ENCODE measurements at places on chromosomes 4 and X.

GRCh38 chr4:113469023-113469390 is 292.5 kb downstream of the CAMK2D start:
- DNase-seq = peak; percentile 38

GRCh38 chr4:115851918-115852766 is 738.7 kb upstream of the NDST4 start:
- DNase-seq = no peak

DNA sequence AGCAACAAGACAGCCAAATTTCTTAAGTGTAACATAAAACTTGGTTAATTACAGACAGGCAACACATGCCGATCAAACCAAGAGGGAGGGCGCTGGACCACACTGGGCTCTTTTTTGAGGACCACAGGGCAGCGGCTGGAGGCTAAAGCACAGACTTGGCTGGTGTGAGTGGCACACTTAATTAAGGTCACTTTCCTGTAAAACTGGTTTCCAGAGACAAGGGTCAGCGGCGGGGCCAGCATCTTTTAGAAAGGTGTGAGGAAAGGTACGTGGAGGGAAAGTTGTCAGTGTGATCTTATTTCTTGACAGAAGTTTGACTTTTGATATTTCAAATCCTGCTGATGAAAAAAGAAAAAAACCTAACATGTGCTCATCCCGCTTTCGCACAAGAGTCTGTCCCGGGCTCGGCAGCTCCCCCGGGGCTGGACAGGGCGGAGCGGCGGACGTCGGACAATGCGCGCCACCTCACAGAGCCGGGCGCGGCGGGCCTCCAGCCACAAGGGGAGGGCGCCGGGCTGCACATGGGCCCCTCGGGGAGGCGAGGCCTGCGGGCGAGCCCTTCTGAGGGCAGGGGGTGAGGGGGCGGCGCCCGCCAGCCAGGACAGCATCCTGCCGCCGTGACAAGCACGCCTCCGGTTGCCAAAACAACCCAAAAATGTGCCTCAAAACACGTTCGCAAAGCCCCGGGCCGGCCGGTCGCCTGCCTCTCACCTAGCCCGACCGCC is 660 bp upstream of the HSPA4L start:
- DNase-seq = no peak

- DNase-seq = no peak
These were observed 1160.6 kb upstream of the AGA start for GRCh38 chr4:178602833-178603232.

DNA sequence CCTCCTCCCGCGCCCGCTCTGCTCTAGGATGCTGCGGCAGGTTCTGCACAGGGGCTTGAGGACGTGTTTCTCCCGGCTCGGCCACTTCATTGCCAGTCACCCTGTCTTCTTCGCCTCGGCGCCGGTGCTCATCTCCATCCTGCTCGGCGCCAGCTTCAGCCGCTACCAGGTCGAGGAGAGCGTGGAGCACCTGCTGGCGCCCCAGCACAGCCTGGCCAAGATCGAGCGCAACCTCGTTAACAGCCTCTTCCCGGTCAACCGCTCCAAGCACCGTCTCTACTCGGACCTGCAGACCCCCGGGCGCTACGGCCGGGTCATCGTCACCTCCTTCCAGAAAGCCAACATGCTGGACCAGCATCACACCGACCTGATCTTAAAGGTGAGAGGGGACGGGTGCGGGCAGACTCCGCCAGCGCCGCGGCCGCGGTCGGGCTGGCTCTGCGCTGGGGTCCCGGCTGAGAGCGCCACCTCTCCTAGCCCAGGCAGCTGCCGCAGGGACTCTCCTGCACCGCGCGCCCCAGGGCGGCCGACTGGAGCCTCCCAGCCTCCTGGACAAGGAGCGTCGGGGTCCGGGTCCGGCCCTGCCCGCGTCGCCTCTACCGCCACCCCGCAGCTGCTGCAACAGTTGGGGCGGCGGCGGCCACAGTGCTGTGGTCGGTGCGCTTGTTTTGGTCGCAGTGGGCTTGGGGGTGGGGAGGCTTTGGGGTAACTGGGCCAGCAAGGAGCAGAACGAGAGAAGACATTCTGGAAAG is at the start of gene PTCHD1:
PTCHD1 (plus strand) TSS at position 2 of the 752 bp plus-strand sequence; CDS start at position 29, 27 bp downstream.
- no peak for DNase-seq

DNA sequence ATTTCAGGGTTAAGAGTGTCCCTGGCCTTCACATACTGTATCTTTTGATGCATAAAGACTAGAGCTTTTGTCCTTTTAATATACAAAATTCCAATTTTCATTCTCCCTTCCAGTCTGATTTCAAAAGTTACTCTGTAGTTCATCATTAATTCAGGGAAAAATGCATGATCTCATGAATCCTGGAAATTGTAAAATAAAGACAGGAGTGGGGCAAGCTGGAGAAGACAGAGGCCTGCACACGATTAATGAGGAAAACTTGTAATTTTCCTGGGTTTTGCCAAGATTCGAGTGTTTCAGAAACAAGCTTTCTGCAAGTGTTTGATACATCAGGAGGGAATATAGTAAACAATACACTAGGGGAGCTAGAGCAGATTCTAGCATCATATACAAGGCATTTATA is 947.9 kb downstream of the FAT4 start:
- DNase-seq = no peak

GRCh38 chr4:11424000-11424399 is 4.7 kb downstream of the HS3ST1 start:
- DNase-seq = no peak

GRCh38 chr4:64598066-64598465 is 188.8 kb upstream of the TECRL start:
- no peak for DNase-seq

GRCh38 chr4:156971165-156971675 is 379 bp downstream of the PDGFC start:
- no peak for DNase-seq

- peak; percentile 8 for DNase-seq
These were observed 63.0 kb downstream of the ZNF732 start for GRCh38 chr4:242121-242848.

DNA sequence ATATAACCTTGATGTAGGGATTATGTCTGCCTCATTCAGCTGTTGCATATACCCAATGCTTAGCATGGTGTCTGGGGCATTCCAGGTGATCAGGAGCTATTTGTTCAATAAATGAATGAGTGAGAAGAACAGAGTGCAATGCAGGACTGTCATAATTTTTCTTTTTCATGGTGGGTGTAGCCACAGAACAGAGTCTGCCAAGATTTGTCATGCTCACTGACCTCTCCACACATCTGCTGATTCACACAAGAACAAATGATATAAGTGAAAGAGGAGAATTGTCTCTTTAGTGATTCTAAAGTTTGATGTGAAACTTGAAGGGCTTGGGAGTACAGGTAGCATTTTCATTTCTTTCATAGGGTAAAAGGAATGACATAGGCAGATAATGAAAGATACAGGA is 64.4 kb upstream of the TEX13D start:
- no peak for DNase-seq

DNA sequence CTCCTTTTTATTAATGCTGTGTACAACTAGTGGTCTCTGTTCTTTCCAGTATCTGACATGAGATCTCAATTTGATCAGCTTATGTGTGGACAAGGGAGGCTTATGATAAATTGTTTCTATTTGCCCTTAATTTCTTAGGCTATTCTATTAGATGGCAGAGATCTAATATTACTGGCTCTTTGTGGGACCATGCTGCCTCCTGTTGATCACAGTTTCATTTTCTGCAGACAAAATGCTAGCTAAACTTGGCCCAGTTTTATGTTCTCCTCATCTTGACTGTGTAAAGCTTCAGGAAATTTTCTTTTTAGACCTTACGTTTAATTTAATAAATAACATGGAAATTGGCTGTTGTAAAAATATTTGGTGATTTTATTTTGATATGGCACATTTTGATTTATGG is 627.1 kb upstream of the AADAT start:
- no peak for DNase-seq

GRCh38 chr4:87853108-87853507 is 20.3 kb downstream of the MEPE start:
- DNase-seq = no peak

DNA sequence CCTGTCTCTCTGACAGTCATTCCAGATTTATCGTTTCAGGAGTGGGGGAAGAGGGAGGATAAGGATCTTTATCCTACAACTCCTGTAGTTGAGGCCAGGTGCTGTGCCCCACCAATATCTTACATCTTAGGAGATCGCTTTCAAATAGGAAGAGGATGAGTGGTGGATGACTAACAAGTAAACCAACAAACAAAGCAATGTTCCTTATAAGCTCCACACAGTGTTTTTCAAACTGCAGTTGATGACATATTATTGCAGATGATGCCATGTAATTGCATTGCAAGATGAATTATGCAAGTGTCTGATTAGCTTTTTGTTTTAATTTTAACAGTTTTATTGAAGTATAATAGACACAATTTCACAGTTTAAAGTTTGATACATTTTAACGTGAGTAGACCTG is 35.8 kb upstream of the TMEM164 start:
- no peak for DNase-seq

- no peak for DNase-seq
These were observed 72.5 kb downstream of the ACOX3 start for GRCh38 chr4:8368061-8368481.

DNA sequence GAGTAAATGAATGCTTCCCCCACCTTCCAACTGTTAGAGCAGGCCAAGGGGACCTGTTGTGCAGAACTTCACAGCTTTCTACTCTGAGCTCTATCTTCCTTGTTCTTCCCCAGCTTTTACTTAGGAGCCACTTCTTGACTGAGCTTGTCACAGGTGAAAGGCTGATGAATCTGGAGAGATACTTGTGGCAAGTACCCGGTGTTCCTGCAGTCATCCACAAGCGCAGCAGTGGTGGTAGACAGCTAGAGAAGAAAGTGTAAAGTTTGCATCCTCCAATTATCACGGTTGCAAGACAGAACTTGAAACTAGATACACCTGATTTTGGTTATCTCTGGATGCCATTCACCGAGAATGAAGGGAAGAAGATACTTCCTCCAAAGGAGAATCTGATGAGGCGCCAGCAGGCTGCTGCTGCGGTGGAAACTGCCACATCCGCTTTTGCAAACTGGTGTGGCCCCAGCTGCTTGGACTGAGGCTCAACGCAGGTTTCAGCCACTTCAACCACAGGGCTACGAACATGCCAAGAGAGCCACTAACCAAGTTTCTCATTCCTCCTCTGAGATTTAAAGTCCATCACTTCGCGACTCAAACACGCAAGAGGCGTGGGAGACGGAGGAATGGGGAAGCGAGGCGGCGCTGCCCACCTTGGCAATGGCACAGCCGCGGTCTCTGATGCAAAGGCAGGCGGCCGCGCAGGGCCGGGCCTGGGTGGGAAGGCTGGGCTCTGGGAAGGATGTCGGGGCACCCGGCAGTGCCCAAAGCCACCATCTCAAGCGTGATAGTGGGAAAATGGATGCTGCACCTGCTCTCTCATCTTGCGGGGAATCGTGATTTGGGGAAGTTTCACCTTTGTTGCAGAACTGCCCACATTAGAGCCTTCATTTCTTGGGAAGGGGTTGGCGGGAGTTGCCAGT is 1.3 kb upstream of the FHIP1A start:
- no peak for DNase-seq

GRCh38 chr4:151799417-151800012 is 38.7 kb upstream of the GATB start:
- DNase-seq = no peak

GRCh38 chr4:52606726-52607125 is 52.4 kb downstream of the USP46 start:
- peak; percentile 30 for DNase-seq

- DNase-seq = no peak
These were observed 104.9 kb downstream of the FAM13A start for GRCh38 chr4:88952081-88952480.

DNA sequence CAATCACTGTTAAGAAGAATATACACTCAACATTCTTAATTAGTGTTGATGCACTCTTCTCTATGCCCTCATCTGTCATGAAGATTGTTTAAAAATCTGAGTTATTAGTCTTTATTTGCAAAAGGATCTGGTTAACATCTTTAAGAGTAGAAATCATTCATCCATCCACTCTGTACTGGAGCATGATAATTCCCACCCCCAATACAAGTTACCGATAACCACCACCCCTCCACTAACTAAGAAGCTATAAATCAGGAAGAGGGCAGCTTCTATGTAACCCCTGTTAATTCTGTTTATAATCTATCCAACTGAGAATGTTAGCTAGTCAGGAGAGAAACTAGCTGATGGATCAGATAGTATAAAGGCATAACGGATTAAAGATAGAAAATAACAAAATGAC is 34.5 kb downstream of the RAB28 start:
- no peak for DNase-seq

GRCh38 chrX:129842510-129843208 is 1.0 kb downstream of the ZDHHC9 start:
- DNase-seq = no peak

- no peak for DNase-seq
These were observed 97.3 kb upstream of the SOX3 start for GRCh38 chrX:140602140-140602539.

GRCh38 chrX:34218063-34218462 is 85.9 kb upstream of the FAM47A start:
- no peak for DNase-seq

DNA sequence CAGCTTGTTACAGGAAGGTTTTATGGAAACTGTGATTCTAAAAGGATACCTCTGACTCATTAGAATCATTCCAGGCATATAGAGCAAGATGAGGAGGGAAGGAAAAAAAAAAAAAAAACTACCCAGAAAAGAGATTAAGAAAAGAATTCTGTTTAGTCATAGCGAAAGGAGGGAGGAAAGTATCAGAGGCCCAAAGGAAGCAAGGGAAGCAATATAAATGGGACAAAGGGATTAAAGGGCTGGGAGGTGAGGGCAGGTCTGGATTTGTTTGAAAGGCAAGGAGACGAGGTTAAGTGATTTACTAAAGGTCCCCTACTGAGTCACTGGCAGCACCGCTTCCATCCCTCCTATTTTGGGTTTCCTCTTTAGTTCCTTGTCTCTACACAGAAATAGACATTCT is 88.6 kb upstream of the IL1RAPL1 start:
- DNase-seq = no peak

GRCh38 chrX:42538405-42538804 is 239.6 kb downstream of the PPP1R2C start:
- no peak for DNase-seq

- no peak for DNase-seq
These were observed 151.3 kb upstream of the TTC29 start for GRCh38 chr4:147096667-147097604.

GRCh38 chr4:73763877-73764276 is 23.5 kb downstream of the CXCL8 start:
- DNase-seq = no peak
